Activated naive CD4-positive, alpha-beta T cell (primary cell): ENCODE measurements at places on chromosomes 7 and 10.
A peak's percentile ranks its signal among the peaks of the same experiment; 100 is the strongest.

GRCh38 chr10:7795605-7796004, 7.6 kb downstream of the ATP5F1C start:
- DNase-seq = no peak

DNA sequence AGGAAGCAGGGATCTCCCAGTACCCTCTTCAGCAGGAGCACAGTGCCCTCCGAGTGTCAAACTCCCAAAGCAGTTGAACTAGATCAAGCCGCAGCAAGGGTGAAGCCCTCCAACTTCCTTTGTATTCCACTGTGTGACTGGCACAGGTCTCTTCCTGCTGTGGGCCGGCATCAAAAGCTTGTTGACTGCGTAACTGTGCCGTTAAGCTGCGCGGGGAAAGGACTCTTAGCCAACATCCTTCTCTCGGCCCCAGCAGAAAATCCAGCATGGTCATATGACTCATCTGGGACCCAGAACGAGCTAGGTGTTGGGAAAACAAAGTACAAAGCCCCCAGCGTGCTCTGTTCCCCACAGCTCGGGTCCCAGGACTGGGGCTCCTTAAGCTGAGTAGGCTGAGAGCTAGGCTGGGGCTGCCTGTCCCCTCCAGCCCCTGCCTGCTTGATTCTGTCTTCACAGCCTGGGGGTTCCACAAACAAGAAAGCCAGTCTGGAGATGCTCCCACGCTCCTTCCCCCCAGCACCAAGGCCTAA, 52.2 kb downstream of the COL17A1 start:
- no peak for DNase-seq

- no peak for DNase-seq
These were observed 2.4 kb upstream of the VDAC2 start for GRCh38 chr10:75208181-75208580.

- DNase-seq = no peak
These were observed 56.2 kb upstream of the MGMT start for GRCh38 chr10:129410688-129411392.

DNA sequence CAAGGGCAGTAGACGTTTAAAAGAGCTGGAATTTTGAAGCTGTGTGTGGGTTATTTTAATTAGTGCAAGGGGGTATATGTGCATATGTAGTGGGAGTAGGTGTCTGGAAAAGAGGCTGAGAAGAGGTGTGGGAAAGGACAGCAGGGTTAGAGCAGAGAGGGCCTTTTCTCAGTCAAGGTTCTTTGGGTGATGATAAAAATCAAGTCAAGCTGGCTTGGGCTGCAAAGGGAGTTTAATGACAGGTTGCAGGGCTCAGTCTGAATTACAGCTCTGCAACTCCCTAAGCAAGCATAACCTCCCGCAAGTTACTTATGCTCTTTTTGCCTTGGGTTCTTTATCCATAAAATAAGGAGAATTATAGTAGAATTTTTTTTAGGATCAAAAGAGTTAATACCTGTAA, 83.5 kb downstream of the RELN start:
- DNase-seq = no peak

DNA sequence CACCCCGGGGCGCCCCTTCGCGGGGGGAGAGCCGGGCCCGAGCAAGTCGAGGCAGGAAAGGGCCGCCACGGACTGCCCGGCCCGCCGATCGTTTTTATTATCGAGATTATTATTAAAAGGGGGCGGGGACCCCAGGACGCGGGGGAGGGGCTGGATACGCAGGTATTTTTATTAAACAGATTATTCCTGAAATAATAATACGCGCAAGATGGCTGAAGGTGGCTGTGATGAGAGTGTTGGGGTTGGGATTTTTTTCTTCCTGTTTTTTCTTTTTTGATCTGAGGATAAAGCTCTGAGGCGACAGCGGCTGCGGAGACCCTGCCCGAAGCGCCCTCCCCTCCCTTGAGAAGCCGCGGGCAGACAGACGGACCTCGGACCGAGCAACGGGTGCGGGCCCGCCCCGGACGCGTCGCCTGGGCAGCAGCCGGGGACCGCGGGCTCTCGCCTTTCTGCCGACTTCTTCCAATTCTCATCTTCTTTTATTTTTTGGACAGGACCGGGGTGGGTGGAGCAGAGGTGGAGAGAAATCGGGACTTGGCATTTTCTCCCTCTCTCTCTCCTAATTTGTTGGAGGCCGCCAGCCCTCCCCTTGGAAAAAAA, 1.4 kb upstream of the TRIM8 start:
- no peak for DNase-seq

GRCh38 chr7:55254596-55255495, 110.3 kb upstream of the LANCL2 start:
- DNase-seq = peak; percentile 8

DNA sequence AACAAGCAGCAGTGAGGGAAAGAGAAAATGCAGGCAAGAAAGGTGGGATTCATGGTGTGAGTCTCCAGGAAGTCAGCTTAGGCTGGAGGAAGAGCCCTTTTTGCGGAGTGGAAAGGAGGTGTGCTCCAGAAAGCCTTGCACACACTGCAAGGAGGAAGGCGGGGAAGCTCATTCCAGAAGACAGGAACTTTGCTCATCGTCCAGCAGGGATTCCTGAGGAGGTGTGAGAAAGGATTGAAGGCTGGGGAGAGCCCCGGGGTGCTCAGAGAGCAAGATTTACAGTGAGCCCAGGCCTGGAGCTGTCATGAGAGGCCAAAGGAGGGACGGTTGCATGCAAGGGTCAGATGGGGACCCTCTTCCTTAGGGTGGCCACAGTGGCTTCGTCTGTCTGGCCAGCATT, 17.6 kb downstream of the SLC29A3 start:
- DNase-seq = no peak

GRCh38 chr7:77649716-77650349, 46.4 kb upstream of the RSBN1L start:
- no peak for DNase-seq

DNA sequence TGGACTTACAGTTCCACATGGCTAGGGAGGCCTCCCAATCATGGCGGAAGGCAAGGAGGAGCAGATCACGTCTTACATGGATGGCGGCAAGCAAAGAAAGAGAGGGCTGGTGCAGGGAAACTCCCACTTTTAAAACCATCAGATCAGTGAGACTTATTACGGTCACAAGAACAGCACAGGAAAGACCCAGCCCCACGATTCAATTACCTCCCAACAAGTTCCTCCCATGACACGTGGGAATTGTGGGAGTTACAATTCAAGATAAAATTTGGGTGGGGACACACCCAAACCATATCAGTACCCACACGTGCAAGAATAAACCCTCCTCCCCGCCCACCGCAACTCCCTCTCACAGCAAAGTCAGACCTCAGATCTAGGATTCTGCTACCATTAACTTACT, 4.5 kb upstream of the AIFM2 start:
- DNase-seq = no peak

GRCh38 chr10:76071653-76072365, 640.4 kb downstream of the LRMDA start:
- DNase-seq = no peak

- DNase-seq = no peak
These were observed 116.6 kb upstream of the LANCL2 start for GRCh38 chr7:55248526-55248925.

DNA sequence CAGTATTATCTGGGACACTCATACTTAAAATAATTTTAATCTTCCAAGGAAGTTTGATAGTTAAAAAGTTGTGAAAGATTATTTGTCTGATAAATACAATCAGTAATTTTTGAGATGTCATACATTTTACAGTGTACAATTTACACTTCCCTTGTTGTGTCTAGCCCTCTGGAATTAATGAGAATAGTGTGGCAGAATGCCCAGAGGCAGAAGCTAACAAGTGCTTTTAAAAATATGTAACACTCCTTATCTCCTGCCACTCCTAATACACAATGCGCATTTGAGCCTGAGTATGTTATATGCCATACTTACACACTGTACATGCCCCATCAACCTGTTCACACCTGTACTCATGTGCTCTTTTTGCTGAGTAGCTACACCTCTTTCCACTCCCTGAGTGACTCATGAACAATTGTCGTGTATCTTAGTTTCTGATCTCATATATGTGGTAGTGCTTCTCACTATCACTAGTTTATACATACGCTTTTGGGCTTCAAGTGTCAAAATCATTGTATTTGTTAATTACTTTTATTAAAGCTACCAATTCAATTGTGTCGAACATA, 106.9 kb upstream of the GNAI1 start:
- DNase-seq = no peak
